ENCODE measurements at places on chromosomes 6 and 20. TPM values are rescaled to one million over a fixed set of nuclear protein-coding genes. Genes with fewer than 3 reads are reported as not detected.

Gene WDR27
- total RNA-seq, result 46.1 TPM

Gene EPPIN
- not detected for total RNA-seq

Gene EDN3
- total RNA-seq, result not detected

Gene ENPP1
- 0.53 TPM for total RNA-seq

Gene PCK1
- total RNA-seq, result not detected

Gene CGAS
- 26.9 TPM for total RNA-seq

Gene DEFB123
- total RNA-seq, result not detected

Gene MDN1
- total RNA-seq, result 41.0 TPM

Gene TSHZ2
- total RNA-seq, result 29.3 TPM

Gene MDFI
- total RNA-seq, result not detected

Gene MLN
- total RNA-seq, result not detected

Gene HAO1
- total RNA-seq, result not detected

Gene MYLK4
- 0.37 TPM for total RNA-seq

Gene FAXC
- not detected for total RNA-seq

Gene FLRT3
- total RNA-seq, result not detected

Gene LY6G6F
- not detected for total RNA-seq

Gene SRMS
- not detected for total RNA-seq

Gene CALHM6
- 6.0 TPM for total RNA-seq

Gene RAET1G
- not detected for total RNA-seq

Gene PRICKLE4
- not detected for total RNA-seq

Gene WFDC6
- total RNA-seq, result not detected

Gene TIAM2
- 8.3 TPM for total RNA-seq

Gene PSORS1C2
- not detected for total RNA-seq

Gene GTSF1L
- total RNA-seq, result not detected

Gene DSN1
- total RNA-seq, result 35.9 TPM

Gene ZNF391
- total RNA-seq, result 10.1 TPM

Gene EFCAB8
- total RNA-seq, result 2.7 TPM

Gene RSPH9
- 0.12 TPM for total RNA-seq

Gene HSPA12B
- not detected for total RNA-seq

Gene POM121L2
- total RNA-seq, result not detected

Gene VSX1
- total RNA-seq, result 0.12 TPM

Gene KCNG1
- 1.6 TPM for total RNA-seq

Gene SLPI
- not detected for total RNA-seq

Gene CDKAL1
- 29.8 TPM for total RNA-seq

Gene SLC17A2
- not detected for total RNA-seq

Gene HUS1B
- total RNA-seq, result 0.89 TPM

Gene ERVFRD-1
- total RNA-seq, result not detected

Gene RPS10
- total RNA-seq, result 2,226 TPM

Gene PI16
- 4.2 TPM for total RNA-seq

Gene YTHDF1
- 43.2 TPM for total RNA-seq

Gene PBOV1
- total RNA-seq, result not detected

Gene SLC17A3
- total RNA-seq, result 1.7 TPM

Gene BMP7
- total RNA-seq, result 0.39 TPM

Gene NMBR
- not detected for total RNA-seq

Gene SMPDL3A
- 0.34 TPM for total RNA-seq

Measured in activated T-cell treated with anti-CD3 and anti-CD28 coated beads, Interleukin-2, amount 50 U/mL, for 72 hours (primary cell).